ENCODE measurements at places on chromosomes 5 and 9.

GRCh38 chr9:16615451-16615850 lies 255.0 kb downstream of the BNC2 start:
- no peak for DNase-seq

GRCh38 chr9:36911601-36912412 lies 122.3 kb downstream of the PAX5 start:
- DNase-seq, result no peak

DNA sequence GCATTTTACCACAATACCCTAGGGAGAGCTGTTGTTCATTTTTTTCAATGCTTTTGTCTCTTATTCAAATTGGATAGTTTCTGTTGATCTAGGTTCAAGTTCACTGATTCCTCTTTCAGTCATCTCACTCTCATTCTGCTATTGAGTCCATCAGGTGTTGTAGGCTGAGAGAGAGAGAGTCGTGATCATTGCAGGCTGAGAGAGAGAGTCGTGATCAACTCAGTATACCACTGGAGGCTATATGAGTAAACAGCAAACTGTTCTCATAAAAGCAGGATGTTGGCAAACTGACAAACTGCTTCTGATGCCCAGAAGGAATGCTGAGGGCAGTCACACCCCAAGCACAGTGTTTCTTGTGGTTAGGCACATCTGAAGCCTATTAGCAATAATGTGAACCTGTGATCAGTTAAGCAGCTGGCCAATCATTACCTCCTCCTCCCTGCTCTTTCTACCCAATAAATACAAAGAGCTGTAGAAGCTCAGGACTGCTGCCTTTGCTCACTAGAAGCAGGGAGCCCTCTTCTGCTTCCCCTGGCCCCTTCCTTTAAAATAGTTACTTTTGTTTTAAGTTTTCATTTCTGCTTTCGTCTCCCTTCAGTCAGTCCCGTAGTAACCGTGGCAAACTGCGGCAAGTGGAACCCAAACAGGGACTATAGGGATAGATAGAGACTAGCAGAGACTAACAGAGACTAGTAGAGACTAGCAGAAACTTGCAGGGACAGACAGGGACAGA lies 476.1 kb upstream of the ACO1 start:
- DNase-seq, result no peak

DNA sequence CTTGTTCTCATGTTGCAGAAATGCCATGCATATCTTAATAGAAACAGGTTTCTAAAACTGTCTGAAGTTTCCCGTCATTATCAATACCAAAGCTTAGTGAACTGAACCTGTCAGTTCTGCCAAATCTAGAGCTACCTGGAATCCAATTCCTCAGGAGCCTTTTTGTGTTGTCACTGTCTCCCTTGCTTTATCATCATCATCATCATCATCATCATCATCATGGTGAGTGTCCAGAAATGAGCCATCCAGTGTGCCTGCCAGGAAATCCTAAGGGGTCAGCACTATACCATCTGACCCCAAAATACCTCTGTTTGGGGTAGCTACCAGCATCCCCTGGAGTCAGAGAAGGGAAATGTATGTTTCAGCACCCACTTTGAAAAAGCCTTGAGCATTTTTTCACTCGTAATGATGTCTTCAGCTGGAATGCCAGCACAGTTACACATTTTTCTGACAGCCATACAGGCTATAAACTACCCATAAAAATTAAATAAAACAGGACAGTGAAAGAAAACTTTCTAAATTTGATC lies 150.3 kb downstream of the NR2F1-AS1 start:
- DNase-seq, result no peak

- no peak for DNase-seq
These were observed 144.1 kb downstream of the ENTREP1 start for GRCh38 chr9:69469136-69469535.

DNA sequence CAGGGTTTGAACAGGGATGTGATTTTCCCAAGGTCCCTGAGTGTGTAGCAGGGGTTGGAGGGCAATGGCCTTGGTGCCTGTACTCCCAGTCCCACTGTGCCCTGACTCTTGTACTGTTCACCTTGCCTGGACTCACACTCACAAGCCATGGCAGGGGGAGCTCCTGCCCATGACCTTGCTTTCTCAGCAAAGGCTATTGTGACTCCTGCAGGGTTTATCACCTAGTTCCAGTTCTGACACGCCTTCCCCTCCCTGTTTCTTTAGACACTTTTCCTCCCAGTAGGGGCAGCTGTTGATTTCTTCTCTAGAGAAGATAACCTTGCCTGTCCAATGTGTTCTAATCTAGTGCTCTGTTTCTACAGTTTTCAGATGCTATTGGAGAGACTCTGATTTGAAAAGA lies 139.5 kb downstream of the FSTL4 start:
- DNase-seq, result no peak

- no peak for DNase-seq
These were observed 130.0 kb downstream of the LIFR start for GRCh38 chr5:38426490-38426889.

- DNase-seq, result no peak
These were observed 208.2 kb downstream of the SEC61B start for GRCh38 chr9:99430301-99430700.

GRCh38 chr5:65808251-65808741 lies 86.3 kb downstream of the NLN start:
- DNase-seq, result no peak

GRCh38 chr9:125821078-125821477 lies 73.9 kb downstream of the PBX3 start:
- DNase-seq, result no peak

- DNase-seq, result peak; percentile 22
These were observed 14.4 kb downstream of the ZNF462 start for GRCh38 chr9:106877345-106877744.

- peak; percentile 44 for DNase-seq
These were observed 7.2 kb upstream of the RNF38 start for GRCh38 chr9:36407122-36407723.

DNA sequence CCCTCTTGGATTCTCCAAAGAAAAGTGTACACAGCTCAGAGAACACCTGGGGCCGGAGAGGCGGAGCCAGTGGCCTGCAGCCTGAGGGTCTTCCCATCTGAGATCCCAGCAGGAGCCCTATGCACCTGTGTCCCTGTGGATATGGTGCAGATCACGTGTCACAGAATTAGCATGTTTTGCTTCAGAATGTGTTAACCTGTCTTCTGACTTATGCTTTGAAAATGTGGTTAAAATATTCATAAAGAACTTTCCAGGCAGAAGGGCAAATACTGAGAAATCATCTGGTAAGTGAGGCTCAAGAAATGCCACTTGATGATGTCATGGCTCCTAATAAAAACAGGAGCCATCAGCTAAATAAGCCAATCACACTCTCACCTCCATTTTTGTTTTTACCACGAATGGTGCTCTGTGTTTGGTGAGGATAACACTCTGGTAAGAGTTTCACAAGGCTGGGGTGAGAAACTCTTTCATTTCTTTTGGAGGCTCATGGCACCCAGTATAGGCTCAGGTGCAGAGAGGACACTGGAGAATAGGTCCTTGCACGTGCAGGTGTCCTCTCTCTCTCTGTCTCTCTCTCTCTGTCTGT lies 279.8 kb downstream of the FSTL4 start:
- DNase-seq, result no peak

Measured in Right ventricle myocardium superior (tissue), 1 donor.